ENCODE measurements at places on chromosomes 5 and 9.

- peak; percentile 54 for DNase-seq
Measured at GRCh38 chr9:33297432-33297831, 7.1 kb downstream of the NFX1 start.

- DNase-seq = no peak
Measured at GRCh38 chr5:31124651-31125305, 68.7 kb upstream of the CDH6 start.

DNA sequence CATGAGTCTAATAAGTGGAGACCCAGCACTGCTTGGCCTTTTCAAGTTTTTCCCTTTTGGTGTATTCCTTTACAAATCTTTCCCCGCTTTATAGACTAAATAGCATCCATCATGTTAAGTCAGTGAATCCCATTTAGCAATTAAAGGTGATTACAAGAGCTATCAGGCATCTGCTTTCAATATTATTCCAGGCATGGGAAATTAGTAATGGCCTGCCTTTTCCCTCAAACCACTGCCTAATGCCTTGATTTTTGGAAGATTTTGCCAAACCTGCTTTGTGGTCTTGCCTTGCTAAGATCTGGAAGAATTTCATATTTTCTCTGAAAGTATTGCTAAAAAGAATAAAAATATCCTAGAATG is 102.8 kb upstream of the GNA14 start:
- no peak for DNase-seq

DNA sequence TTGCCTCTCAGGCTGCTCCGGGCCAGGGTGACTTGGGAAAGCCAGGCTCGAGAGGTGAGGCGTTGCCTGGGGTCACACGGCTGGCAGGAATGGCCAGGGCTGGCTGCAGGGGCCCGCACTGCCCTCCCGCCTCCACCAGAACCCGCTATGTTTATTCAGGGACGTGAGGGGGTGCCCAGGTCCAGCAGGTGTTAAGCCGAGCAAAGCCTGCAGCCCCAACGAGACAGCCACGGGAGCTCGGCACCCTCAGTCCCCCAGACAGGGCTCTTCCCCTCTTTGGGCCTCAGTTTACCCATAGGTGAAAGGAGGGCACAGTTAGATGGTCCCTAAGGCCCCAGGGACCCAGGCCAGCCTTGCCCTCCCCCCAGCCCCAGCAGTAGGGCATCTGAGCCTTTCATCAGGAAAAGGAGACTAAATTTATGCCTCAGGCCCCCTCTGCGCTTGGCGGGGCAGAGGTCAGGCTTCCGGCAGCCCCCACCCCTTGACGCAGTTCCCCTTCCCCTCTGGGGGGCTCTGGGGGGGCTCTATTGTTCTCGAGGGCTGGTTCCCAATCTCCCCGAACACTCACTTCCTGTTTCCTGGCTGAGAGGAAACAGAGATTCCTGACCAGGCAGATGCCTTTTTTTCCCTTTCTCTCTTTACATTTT is 7.1 kb upstream of the EGFL7 start:
- no peak for DNase-seq

GRCh38 chr9:126532489-126532888 is 81.2 kb upstream of the LMX1B start:
- no peak for DNase-seq

- DNase-seq = no peak
Measured at GRCh38 chr9:78320875-78321496, 24.1 kb downstream of the PSAT1 start.

DNA sequence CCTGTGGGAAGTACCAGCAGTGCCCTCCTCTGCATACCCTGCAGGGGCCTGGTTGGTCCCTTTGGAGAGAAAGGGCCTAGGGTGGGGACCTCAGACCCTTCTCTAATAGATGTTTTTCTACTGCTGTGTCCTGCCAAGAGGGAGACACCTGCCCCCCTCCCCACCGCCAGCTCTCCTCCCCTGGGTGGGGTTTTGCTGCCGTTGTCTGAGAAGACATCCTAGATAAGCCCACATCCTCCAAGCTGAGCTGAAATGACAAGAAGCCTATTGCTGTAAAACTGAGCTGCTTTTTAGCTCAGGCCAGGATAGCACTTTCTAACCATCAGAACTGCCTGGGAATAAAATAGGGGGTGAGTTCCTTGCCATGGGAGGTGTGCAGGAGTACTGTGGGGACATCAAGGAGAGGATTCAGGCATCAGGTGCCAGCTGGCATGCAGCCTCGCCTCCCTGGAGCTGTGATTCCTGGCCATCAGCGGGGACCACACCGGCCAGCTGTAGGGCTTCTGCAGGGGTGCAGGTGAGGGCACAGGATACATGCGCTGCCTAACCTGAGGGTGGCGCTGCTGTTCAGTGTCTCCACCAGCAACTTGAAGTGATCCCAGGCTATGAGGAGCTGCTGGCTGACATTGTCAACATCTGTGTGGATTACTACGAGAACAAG is 37.9 kb downstream of the CYFIP2 start:
- peak; percentile 76 for DNase-seq

DNA sequence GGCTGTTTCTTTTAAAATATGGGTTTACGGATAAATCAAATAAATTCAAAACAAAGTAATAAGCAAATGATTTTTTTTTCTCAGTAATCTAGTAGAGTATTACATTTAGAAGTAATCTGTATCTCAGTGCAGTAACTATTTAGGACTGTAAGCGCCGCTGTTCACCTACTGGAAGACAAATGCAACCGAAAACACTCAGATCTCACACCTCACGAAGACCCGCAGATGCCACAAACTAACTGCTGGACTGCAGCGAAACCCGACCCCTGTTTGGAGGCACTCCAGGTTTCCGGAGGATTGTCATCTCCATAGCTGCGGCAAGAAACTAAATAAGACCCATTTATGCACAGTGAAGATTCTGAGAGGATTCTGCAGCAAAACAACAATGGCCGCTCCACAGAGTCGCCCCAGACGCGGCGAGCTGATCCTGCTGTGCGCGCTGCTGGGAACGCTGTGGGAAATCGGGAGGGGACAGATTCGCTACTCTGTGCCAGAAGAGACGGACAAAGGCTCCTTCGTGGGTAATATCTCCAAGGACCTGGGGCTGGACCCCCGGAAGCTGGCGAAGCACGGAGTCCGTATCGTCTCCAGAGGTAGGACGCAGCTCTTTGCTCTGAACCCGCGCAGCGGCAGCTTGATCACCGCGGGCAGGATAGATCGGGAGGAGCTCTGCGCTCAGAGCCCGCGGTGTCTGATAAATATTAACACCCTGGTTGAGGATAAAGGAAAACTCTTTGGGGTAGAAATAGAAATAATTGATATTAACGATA is at the start of gene PCDHGA8:
Gene PCDHGA8 (plus strand): TSS at position 205 of the 770 bp plus-strand sequence. CDS start 181 bp downstream, at position 386.
- no peak for DNase-seq

GRCh38 chr5:100551183-100551582 is 16.0 kb downstream of the FAM174A start:
- no peak for DNase-seq

DNA sequence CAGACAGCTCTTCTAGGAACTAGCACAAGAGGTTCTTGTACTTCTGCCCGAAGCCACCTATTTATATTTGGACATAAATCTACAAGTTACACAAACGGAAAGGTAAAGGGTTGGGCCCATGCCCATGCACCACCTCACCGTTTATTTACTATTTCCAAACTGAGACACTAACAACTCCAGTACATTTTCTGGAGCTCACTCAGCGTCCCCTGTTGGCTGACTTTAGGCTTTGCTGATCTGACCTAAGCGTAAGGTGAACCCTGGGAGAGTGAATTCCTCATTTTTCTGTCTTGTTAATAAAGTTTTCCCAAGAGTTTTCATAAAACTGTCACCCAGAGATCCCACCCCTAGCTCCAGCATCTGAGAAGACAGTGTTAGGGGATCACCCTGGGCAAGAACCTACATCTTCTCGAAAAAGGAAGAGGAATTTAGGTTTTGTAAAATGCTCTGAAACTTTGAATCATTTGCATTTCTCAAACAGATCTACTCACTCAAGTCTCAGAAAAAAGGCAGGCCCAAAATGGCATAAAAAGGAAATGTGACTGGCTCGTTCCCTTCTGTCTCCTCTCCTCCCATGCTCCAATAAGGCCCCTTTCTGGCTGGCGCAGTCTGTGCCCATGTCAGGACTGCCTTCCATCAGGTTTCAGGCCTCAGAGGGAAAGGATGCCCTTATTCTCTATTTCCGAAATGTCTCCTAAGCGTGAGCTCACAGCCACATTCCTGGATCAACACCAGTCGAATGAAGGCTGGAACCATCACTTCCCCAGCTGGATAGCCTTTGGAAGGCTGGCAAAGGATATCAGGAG is 201.3 kb downstream of the FANCC start:
- no peak for DNase-seq

DNA sequence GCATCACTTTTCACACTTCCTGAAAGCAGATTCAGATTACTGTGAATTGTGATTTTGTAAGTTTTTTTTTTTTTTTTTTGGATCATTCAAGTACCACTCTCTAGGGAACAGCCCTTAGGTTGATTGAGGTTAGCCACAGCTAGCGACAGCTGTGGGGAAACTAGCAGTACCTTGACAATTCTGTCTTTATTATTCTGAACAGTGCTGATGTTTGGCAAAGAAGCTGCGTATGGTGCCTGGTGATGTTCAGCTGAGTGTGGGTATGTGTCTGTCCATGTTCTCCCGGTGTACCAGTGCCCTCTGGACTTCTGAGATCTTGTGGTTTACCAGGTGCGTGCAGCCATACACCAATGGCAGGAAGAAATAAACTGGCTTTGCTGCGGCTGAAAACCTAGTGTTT is 117.3 kb upstream of the PLPPR1 start:
- no peak for DNase-seq

- no peak for DNase-seq
Measured at GRCh38 chr9:118701985-118702384, 667.2 kb downstream of the BRINP1 start.

GRCh38 chr9:79604149-79604548 is 32.4 kb downstream of the TLE4 start:
- DNase-seq = no peak

DNA sequence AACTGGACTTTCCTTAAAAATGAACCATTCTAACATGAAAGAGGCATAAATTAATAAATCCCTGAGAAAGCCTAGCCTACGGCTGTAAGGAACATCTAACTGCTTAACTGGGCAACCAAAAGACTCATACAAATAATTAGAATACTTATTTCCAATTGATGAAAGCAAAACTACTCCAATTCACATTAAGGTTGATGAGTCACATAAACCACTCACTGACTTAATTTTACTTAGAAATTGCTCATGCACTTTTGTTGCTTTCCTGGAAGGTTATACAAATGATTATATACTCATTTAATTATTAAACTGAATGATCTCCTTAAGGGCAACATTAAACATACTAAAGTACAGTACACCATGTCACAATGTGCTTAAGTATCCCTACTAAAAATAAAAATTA is 101.9 kb downstream of the NFIB start:
- no peak for DNase-seq

DNA sequence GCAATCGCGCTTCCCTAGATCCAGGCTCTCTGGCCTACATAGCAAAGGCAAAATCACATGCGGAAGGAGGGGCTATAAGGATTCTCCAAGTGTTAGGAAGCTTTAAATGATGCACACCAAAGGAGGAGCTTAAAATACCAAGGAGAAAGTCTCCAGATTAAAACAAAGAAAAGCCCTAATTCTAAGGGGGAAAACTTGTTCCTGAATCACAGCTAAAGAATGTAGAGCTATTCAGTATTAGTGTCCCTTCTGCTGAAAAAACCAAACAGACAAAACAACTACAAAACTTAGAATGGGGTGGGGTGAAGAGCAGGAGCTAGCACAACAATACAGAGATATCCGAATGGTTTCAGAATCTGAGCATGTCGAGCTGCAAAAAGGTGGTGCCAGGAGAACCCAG is 213.7 kb downstream of the DCP2 start:
- DNase-seq = no peak

DNA sequence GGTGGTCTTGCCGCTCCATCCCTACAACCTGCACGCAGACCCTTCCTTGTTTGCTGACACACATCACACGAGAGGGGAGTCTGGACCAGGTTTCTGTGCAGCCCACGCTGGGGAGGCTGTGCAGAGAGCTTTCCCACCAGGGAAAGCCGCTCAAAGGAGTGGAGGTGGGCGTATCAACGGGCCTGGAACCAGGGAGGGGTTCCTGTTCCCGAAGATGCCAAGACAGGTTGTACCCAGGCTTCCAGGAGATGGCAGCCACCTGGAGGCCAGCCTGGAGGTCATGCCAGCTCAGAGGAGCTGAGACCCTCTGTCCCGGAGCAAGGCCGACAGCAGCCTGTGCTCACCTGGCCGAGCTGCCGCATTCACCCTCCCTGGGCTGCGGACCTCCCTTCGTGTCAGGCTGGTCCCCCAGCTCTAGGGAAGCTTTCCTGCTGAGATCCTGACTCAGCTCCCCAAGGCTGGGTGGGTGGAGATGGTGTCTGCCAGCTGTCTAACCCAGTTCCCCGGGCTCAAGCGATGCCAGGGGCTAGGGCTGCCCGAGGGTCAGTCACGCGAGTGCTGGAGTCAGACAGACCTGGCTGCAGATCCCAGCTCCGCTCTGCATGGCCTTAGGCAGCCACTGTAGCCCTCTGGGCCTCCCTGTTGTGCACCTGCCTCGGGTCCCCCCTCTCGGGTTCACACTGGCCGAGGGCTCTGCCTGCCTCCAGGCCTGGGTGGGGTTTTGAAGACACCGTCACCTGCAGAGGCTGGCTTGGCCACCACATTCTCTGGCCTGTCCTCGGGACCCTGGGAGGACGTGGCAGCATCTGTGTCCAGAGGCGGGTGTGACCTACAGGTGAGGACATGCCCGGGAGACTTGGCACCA is 28.5 kb upstream of the QSOX2 start:
- no peak for DNase-seq

DNA sequence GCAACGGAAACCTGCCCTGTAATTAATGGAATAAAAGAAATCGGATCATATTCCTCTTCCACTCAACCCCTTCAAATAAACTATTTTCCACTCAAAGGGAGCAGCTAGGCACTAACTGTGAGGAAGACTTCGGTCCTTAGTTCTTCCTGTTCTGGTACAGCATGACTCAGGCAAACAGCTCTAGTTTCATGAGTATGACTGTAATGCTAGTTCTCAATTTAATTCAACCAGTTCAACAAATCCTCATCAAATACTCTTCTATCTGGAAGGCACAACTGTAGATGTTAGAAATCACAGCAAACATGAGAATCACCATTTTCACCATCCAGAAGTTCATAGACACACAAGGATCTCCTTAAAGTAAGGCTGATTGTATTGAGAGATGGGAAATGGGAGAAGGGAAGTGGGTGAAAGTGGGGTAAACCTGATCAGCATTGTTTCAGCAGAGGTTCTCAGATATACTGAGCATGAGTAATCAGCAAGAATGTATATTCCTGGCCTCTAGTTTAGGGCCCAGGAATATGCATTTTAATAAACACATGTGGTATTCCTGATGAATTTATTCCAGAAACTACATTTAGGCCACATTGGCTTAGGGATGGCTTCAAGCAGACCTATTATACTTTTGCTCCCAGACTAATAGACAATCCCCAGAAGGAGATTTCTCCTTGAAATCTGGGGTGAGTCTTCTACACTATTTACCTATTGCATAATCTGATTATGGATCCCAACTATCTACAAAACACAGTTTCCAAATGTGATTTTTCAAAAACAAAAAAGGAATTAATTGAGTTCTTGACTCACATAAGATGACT is 141.1 kb upstream of the SLC12A2 start:
- DNase-seq = no peak

- peak; percentile 38 for DNase-seq
Measured at GRCh38 chr5:159764283-159765134, 151.8 kb upstream of the ADRA1B start.

All from activated CD4-positive, alpha-beta T cell treated with anti-CD3 and anti-CD28 coated beads for 36 hours (primary cell).